CD4-positive, alpha-beta T cell treated with Interleukin-4 for 1 hour (primary cell): ENCODE measurements at places on chromosomes 2 and 18.

- no peak for DNase-seq
Observed at GRCh38 chr2:118800736-118801135, 46.7 kb downstream of the EN1 start.

GRCh38 chr18:8503248-8503647 lies 106.0 kb upstream of the RAB12 start:
- no peak for DNase-seq

- DNase-seq = peak; percentile 55
Observed at GRCh38 chr2:96556441-96557330, 20.1 kb downstream of the ARID5A start.

DNA sequence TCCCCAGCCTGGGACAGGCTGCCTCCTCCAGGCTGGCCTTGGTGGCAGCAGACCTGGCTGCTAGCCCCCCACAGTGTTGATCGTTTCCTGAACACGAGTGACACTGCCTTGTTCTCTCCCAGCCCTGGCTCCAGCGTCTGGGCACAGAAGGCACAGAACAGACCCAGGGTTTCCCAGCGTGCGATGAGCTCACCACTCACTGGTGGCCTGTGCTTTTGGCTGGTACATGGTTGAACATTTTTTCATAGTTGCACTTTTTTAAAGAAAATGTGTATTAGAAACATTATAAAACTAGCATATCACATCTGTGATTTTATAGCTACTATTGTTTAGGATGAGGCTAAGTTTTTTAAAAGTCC lies 40.9 kb downstream of the SCTR start:
- no peak for DNase-seq

GRCh38 chr2:131584380-131584779 lies 56.7 kb downstream of the CCDC74A start:
- no peak for DNase-seq

DNA sequence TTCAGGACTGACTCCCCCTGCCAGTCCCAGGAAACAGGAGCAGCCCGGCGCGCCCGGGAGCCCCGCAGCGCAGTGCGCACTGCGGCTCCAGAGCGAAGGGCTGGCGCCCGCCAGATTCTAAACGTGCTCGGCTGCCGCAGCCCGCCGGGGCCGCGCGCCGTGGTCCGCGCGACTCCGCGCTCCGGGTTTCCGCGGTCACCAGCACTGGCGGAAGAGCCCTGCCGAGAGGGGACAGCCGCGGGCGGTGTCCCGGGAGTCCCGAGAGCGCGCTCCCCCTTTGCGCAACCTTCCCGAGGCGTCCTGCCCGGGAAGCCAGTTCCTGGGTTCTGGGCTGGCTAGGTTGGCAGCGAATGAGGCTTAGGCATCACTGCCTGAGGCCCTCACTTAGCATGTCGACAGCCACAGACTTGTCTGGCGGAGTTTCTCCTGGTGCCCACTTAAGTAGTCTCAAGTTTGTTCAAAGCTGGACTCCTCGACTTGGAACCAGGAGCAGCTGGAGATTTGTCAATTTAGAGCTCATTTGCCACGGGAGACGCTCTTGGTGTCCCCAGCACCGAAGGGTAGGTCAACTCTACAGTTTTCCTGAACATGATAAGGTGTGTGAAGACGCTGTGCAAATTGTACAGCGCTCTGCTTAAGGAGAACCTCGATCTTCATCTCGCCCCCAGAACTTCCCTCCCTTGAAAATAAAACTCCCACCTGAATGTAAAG lies 1.5 kb upstream of the VSNL1 start:
- DNase-seq = no peak

GRCh38 chr2:166239548-166239947 lies 111.7 kb upstream of the SCN1A start:
- DNase-seq = no peak

DNA sequence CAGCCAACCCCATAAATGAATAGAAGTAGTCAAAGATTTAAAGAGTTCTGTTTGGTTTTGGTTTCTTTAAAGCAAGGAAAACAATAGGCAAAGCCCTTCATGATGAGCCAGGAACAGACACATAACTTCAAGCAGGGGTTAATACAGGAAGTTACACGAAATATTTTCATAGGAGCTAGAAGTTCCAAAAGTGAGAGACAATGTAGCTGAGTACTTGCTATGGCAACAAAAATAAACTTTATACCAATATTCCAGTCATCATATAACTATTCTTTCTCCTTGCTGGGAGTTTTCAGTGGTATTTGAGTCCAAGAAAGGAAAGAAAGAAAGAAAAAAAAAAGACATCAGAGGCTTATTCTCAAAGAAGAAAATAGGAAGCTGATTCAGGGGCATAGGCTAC lies 56.2 kb downstream of the COBLL1 start:
- no peak for DNase-seq

DNA sequence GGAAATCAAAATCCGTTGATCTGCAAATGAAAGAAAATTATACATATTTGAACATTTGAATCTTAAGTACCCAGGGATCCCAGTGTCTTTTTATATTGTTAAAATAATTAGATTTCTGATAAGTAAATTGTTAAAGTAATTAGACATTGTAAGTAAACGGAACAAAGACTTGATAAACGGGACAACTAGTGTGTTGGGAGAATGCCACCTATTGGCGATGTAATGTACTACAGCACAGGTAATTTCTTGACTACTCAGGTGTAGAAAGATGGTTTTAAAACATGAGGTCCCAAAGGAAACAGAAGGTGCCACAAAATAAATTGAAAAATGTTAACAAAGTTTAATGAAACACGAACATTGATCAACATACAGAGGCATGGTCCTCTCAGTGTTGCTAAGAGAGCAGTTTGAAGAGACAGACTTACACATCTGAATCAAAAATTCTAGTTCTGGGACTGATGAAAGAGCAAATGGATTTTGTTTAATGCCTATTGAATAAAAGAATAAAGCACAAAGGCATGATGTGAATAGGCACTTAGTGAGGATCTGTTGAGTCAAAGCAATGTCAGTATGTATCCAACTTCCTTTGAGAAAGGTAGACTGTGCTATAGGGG lies 103.4 kb upstream of the RASGRP3 start:
- DNase-seq = peak; percentile 49

DNA sequence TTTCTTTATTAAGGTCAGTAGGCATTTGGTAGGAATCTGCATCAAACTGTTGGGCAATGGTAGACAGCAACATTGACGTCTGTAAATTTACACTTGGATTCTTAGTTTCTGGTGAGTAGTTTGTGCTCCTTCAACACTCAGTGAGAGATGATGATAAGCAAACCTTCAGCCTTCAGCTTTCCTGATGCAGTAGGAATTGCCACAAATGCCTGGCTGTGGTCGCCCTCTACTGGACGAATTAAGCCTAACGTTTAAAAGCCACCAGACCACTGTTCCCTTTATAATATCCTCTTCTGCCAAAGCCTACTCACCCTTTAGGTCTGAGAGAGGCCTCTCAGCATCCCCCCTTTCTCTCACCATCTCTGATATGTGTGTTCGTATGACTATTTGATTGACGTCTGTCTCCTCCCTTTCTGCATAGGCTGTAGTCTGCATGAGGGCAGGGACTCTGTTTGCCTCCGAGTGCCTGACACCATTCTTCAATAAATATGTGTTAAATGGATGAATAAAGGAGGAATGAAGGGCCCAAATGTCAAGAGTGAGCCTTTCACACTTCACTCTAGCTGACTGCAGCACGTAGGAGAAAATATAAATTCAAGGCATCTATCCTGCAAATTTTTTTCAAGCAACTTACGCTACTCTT lies 47.0 kb upstream of the PLEKHM3 start:
- peak; percentile 60 for DNase-seq

- DNase-seq = no peak
Observed at GRCh38 chr2:231347081-231347480, 48.4 kb upstream of the B3GNT7 start.

- DNase-seq = no peak
Observed at GRCh38 chr2:112708968-112709367, 11.9 kb upstream of the NT5DC4 start.

DNA sequence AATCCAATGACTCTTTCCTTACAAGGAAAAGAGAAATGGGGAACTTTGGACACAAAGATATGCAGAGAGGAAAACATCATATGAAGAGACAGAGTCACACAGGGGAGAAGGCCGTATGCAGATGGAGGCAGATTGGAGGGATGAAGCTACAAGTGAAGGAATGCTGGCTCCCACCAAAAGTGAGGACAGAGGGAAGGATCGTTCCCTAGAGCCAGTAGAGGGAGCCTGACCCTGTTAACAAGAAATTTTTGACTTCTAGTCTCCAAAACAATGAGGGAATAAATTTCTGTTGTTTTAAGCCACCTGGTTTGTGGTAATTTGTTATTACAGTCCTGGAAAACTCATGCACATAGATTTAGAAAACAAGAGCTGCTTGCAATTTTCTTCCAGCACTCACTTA lies 169.3 kb downstream of the PMAIP1 start:
- no peak for DNase-seq

DNA sequence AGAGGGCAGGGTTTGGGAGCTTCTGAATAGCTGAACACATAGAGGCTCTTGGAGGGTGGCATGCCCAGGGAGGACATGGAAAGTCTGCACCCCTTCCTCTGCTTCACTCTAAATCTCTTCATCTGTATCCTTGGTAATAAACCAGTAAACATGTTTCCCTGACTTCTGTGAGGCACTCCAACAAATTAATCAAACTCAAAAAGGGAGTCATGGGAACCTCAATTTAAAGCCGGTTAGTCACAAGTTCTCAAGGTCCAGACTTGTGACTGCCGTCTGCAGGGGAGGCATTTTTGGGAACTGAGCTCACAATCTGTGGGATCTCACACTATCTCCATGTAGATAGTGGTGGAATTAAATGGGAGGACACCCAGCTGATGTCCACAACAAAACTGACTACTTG lies 33.1 kb upstream of the STON1 start:
- no peak for DNase-seq

- no peak for DNase-seq
Observed at GRCh38 chr2:5409898-5410381, 282.2 kb upstream of the SOX11 start.

DNA sequence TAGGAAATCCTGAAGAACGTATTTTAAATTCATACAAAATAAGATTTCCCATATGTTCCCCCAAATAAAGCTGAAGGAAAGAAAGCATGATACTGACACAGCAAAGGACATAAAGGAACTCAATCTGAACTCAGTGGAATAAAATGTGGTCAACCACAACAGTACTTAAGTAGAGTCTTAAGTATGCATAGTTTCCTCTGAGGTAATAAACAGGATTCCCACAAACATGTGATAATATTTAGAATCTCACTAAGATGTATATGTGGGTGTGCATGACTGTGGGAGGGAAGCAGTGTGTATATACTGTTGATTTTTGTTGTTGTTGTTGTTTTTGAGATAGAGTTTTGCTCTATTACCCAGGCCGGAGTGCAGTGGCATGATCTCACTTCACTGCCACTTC lies 69.3 kb downstream of the NOL10 start:
- no peak for DNase-seq
